NCI-H146 (cell line): ENCODE measurements at places on chromosomes 16 and 17.

DNA sequence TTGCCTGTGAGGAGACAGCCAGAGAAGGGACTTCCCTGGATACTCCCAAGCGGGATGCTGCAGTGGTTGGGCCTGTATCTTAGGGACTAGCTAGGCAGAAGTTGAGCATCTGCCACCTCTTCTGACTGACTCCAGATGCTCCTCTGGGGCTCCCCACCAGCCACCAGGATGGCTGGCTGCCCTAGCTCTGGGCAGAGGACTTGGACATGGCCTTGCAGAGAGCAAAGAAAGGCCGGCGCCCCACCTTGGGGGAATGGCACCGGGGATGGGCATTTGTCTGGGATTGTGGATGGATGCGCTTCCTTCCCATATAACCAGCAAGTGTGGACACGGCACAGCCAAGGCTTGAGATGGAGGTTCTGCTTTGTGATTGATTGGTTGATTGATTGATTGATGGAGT lies 69.0 kb downstream of the OR1D5 start:
- no peak for DNase-seq

- no peak for DNase-seq
These were observed 15.6 kb downstream of the PLEKHG4 start for GRCh38 chr16:67294938-67295361.

DNA sequence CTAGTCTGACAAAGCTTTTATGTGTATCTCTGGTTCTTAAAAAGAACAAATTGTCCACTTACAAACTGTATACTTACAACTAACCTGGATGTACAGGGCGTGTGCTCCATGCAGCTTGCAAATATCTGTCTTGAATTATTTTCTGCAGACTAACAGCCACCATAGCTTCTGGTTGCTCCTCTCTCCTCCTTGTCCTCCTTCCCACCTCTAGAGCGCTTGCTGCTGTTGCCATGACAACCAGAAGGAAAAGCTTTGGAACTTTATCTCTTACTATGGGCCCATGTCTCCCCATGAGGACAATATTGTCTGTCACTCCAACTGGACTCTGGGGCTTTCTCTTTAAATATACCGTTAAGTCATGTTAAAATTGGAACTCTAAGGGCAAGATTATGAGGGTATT lies 71.5 kb upstream of the DHX40 start:
- DNase-seq, result no peak

DNA sequence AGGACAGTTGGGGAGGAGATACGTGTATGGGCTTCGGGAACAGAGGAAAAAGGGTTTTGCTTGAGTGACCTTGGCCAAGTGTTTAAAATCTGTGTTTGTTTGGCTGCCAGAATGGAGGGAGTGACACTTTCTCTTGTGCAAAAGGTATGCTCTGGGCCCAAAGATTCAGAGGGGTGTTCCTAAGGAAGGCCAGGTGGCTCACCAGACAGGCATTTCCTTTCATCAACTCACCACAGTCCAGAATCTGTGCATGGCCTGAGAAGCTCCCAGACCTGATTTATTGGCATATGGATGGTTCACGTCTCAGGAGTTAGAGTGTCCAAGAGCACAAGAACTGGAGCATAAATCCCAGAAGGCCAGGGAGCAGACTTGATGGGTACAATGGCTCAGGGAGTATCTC lies 53.4 kb upstream of the NLK start:
- no peak for DNase-seq

DNA sequence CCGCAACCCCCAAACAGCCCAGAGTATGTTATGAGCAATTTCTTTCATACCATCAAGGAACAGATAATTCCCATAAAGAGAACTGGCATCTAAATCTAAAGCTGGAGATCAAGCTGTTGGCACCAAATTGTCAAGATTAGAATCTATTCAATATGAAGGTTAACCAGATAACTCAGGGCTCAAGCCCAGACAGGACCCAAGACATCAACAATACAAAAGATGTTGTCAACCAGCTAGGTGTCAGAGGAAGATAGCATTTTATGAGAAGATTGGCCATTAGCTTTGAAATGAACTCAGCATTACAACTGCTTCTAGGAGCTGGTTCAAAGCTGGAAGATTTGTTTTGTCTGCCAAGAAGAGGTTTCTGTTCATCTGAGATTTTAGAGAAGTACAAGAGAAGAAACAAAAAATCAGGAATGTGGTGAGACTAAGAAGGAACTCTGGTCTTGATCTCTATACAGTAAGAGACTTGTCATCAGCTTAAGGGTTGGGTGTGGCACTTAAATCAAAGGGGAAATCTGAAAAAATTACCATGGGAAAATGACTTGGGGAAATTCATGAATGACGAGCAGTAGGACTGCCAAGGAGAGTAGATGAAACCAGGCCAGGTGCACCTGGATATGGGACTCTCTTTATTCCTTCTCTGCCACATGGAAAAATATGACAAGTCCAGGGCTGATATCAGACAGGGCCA lies 64.2 kb upstream of the COX10 start:
- no peak for DNase-seq

- no peak for DNase-seq
These were observed 175.4 kb downstream of the AATF start for GRCh38 chr17:37123941-37124820.

DNA sequence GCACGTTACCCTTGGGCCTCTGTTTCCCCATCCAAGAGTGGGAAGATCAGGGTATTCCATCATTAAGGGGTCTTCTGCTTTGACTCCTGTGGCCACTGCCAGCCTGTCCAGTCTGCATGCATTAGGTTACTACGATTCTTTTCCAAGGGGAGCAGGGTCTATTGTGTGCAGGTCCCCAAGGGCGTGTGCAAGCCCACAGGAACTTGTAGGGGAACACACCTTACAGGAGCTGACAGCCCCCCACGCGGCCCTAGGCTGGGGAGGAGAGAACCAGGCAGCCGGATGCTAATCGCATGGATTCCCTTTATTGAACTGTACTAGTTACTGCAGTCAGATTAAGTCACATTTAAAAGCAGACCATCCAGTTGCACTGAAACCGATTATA lies 116.7 kb downstream of the C16orf78 start:
- DNase-seq, result no peak

DNA sequence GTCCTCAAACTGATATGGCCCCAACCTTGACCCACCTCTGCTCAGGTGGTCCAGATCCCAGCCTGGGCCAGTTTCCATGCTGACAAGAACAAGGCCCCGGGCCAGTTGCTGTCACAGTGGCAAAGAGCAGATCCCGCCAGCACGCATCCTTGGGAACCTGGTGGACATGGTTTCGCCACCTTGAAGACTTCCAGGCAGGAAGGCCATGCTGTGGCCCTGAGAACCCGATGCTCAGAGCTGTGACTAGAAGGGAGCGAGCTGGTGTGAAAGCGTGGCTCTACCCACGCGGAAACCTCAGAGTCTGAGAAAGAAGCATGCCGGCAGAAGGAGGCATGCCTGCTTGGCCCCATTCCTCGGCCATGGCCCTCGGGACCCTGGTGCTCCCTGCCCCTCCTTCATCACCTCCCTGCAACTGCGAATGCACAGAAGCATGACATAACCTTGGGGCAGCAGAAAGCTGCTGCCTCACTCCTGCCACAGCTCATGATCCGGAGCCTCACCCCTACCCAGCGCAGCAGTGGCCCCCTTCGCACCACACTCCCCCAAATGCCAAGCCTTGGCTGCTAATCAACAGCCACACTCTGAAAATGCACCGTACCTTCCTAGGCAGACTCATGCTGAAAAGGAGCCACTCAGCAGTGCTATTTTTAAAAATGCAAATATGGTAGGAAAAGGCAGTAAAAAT lies 33.2 kb downstream of the UBE2O start:
- no peak for DNase-seq

- DNase-seq, result no peak
These were observed 67.5 kb downstream of the AMFR start for GRCh38 chr16:56357765-56358322.

- no peak for DNase-seq
These were observed 141.0 kb downstream of the STX8 start for GRCh38 chr17:9434642-9435057.

GRCh38 chr17:83088909-83089308 lies 9.5 kb downstream of the METRNL start:
- DNase-seq, result no peak

GRCh38 chr16:28193530-28194423 lies 18.0 kb downstream of the XPO6 start:
- no peak for DNase-seq

GRCh38 chr17:83041305-83041704 lies 38.1 kb upstream of the METRNL start:
- DNase-seq, result no peak

- no peak for DNase-seq
These were observed 5.9 kb upstream of the CAPN15 start for GRCh38 chr16:521381-522210.

DNA sequence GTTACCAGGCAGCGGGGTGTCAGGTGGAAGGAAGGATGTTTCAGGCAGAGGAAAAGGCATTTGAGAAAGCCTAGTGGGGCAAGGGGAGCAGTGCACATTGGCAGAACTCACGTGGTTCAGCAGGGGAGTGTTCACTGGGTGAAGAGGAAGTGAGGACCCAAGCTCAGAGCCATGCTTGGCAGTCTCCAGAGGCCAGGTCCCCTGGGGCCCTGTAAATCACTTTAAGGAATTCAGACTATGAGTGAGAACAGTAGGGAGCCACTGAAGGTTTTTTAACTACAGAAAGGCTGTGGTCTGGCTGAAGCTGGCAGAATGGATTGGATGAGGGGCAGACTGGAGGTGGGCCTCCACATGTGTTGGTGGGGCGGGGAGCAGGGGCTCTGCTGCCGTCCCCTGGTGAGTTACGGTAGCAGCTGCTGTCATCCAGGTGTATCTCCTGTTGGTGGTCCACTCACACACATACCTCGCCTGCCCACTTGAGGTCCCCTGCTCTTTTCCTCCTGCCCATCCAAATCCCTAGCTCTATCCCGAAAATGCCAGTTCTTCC lies 5.1 kb downstream of the CLEC16A start:
- DNase-seq, result no peak

GRCh38 chr16:81956213-81956948 lies 54.9 kb downstream of the SDR42E1 start:
- no peak for DNase-seq

GRCh38 chr16:88697116-88697830 lies 8.9 kb downstream of the RNF166 start:
- DNase-seq, result no peak

DNA sequence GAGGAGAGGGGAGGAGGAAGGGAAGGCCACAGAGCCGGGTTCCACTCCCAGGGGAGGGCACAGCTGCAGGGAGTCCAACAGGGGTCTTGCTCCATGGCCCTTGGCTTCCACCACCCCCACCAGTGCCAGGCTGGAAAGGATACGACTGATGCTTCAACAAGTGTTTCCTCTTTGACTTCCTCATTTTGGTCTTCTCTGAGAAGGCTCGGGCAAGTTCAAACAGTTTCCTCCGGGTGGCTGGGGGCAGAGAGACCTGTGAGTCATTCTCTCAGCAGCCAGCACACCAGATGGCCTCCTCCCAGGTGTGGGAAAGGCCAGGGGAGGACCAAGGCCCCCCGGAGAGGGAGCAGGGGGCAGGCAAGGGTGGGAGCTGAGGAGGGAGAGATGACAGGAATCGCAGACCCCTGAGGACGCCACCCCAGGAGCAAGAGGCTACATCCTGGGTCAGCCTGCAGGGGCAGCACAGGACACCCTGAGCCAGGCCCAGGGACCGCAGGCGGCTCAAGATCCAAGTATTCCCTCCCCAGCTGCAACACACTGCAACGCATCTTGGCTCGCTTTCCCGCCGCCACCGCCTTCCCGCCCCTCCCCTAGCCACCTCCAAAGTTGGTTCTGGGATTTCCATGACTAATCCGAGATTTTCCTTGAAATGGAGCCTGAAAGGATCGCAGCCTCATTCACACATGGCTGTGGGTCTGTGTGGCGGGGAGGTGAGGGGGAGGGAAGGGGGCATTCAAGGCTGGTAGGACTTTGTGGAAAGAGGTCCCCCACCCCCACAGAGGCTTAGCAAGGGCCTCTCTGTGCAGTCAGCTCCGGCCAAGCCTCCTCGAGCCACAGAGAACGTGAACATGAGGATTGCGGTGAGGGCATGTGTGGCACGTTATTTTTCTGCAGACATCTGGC lies 18.4 kb upstream of the MRPS23 start:
- DNase-seq, result no peak

- DNase-seq, result no peak
These were observed 10.3 kb downstream of the FLCN start for GRCh38 chr17:17226451-17227265.

DNA sequence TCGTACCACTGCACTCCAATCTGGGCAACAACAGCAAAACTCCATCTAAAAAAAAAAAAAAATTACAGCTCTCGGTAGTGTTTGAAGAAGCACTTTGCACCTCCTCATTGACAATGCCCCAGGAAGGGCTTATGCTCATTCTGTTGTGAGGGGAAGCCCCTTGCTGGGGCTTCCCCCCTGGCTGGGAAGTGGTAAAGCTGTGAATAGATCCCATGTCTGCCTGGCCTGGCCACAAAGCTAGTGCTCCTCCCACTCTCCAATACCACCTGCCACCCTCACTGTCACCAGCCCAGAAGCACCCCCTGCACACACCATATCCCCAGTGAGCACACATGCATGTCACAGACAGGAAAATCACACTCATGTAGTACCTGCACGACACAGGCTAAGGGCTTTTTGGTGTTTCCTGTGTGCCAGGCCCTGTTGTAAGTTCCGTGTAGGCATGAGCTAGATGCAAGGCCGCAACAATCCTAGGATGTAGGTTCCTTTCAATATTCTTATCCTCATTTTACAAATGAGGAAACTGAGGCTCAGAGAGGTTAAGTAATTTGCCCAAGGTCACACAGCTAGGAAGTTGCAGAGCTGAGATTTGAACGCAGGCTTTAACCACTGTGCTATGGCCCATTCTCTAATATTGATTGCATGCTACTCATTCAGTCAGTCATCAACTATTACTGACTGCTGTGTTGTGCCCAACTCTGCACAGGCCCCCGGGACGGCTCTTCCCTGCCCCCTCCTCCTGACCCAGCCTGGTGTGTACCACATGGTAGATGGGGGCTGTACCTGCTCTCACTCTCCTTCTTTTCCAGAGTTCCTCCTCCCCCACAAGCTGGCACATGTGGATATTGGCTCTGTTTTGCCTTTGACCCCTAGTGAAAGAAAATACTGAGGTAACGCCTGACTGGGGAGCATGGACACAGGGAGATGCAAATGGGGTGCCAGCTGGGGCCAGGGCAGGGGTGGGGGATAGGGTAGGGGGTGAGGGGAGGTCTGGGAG lies 11.9 kb upstream of the COL1A1 start:
- no peak for DNase-seq

GRCh38 chr17:43768382-43768781 lies 9.8 kb upstream of the SOST start:
- DNase-seq, result no peak
